ENCODE measurements at places on chromosomes 12 and 14.

GRCh38 chr12:65666876-65667275 lies 157.4 kb upstream of the HMGA2 start:
- no peak for DNase-seq

DNA sequence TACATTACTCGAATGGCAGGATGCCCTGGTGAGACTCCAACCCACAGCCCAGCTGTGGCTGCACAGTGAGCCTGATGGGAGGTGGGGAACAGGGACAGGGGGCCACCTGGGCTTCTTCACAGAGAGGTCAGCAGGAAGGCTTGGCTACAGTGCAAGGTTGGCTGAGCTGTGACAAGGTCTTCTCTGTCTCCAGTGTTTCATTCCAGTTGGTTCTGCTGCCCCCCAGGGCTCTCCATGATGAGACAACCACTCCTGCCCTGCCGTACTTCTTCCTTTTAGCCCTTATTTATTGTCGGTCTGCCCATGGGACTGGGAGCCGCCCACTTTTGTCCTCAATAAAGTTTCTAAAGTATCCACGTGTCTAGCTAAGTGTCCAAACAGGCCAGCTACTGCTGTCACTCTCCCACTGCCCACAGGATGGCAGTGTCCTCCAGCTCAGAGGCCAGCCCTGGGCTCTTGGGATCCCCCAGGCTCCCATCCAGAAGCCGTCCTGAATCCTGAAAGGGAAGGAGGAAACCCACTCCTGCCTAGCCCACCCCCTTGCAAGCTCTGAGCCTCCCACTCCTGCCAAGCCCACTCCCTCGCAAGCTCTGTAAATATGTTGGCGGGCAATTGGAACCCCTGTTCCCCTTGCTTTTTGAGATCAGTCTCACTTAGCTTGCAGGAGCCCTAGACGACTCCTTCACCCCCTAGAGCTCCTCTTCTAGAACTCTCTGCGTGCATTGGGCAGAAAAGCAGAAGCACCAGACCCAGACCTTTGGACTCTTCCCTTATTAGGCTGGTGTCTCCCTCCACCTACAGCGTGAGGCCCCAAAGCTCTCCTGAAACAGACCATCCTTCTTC lies 5.4 kb downstream of the C1QL4 start:
- DNase-seq = no peak

- no peak for DNase-seq
Observed at GRCh38 chr14:83255015-83255726, 1721.5 kb upstream of the SEL1L start.

GRCh38 chr12:62166525-62166924 lies 93.7 kb upstream of the USP15 start:
- no peak for DNase-seq

DNA sequence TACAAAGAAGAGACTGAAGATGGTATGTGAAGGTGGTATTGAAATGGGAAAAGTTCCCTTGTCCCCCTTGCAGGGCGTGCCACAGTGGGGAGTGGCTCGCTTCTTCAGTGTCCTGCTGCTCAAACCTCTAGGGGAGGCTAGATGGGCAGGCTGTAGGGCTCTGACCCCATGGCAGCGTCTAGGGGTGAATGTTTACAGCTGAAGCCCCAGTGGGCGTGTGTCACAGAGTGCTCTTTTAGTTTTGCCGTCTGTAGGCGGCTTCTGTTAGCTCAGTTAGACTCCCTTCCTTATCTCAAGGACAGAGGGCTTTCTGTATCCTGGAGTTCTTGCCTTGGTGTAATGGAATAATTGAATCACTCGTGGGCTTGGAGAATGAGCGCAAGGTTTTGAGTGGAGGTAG lies 266.2 kb downstream of the RAD51B start:
- DNase-seq = no peak

DNA sequence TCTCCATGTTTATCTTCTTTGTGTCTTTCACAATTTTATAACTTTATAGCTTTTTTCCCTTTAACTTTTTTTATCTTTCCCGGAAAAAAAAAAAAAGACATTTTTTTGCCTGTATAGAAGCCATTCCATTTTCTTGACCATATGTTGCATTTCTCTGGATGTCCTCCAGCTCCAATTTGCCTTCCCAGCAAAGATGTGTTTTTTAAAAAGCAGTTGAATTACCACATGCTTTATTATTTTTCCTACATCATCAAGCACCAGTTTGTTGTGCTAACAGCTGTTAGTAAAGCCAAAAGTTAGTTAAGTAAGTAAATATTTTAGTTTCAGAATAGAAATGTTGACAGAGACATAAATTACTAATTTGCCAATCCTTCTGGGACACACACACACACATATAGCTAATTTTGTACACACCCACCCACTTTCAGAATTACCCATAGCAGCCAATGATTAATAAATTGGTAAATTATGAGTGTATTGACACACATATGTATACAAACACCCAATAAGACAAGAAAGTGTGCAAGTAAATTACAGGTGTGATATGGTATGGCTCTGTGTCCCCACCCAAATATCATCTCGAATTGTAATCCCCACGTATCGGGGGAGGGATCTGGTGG lies 118.3 kb downstream of the SLC38A6 start:
- no peak for DNase-seq

DNA sequence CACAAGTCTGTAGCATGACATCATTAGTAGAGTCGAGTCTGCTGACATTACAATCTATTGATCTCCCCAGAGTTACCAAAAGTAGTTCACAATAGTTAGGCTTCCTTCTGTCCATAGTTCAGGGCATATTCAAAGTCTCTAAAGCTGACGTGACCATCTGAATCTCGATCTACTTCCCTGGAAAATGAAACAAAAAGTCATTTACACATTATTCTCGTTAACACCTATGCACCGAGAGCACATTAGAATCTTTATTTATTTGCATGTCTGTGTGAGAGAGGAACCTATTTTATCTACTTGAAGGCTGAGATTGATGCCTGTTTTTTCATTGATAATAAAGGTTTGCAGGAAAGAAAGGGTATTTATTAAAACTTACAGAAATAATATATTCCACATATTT lies 157.4 kb downstream of the EFCAB11 start:
- no peak for DNase-seq

DNA sequence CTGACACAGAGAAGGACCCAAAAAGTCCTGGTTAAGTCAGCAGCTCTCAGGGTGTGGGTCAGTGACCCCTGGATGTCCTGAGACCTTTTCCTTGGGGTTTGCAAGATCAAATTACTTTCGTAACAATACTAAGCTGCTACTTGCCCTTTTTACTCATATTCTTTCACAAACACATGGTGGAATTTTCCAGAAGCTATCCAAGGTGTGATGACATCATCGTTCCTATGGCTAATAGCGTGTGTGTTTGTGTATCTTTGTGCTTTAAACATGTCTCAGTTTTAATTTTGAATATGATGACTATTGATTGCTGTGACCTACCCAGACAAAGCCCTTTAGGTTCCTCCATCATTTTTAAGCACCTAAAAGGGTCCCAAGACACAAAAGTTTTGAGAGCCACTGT lies 176.2 kb downstream of the PHETA1 start:
- DNase-seq = no peak

DNA sequence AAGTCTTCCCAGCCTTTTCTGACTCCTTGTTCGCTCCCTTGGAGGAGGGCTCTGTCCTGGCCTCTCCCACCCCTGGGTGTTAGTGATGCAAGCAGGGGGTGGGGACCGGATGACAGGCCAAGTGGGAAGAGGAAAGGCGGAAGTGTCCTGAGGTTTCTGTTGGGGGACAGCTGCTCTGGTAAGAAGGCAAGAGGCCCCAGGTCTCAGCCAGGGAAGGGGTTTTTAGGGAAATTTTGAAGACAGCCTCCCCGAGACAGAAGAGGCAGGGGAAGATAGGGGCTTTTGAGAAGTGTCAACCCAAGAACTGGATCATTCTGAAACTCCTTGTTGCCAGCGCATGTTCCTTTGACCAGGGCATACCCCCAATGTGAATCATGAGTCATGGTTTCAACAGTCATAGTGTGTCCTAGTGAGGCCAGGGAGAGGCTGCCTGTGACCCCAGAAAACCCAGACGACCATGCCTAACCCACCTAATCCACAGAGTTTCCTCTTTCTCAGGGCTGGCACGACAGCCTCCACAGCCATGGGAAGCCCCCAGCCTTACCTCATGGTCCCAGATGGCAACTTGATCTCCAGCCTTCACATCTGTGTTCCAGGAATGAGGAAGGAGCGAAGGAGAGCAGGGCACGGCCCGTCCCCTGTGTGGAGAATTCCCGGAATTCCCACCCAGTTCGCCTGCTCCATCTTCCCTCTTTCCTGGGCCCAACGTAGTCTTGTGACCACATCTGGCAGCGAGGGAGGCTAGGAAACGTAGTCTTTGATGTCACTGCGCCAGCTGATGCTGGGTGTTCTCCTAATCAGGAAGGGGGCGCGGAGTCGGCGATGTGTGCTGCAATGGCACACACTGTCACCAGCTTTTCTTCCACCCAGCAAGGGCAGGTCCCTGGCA lies 4.9 kb upstream of the GPR132 start:
- DNase-seq = no peak

DNA sequence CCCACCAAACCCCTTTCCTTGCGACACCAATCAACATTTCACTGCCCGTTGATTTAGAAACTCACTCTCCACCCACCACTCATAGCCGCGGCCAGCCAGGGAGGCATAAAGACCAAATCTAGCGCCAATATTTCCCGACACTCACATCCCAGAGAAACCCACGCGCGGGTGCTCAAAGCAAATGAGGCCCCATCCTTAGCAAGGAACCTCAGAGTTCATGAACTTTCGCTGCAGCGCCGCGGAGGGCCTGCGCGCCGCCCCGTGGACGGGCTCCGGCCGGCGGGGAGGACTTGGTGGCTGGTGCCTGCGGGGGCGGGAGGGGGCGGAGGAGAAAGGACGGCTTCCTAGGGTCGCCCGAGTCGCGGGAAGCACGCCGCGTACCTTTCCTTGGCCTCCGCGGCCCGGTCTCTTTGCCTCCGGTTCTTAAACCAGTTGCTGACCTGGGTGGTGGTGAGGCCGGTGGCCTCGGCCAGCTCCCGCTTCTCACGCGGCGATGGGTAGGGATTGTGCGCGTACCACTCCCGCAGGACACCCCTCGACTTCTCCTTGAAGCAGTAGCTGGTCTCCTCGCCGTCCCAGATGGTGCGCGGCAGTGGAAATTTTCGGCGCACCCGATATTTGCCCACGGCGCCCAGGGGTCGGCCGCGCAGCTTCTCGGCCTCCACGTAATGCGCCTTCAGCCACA lies 886 bp downstream of the SIX1 start:
- DNase-seq = no peak

DNA sequence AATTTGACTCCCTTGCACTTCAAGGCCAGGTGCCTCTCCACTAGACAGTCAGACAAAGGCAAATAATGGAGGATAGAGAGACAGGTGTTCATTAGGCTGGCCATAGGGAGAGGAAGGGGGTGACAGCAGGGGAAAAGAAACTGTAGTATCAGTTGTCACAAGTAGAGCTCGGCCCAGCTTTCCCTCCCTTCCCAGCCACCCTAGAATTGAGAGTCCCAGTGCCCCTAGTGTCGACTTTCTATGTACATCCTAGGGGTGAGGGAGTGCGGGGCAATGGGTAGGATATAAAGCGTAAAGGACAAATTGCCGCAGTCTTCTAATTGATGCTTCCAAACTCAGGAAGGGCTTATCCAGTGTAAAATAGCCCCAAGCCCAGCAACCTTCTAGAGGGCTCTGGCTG lies 39.0 kb downstream of the BAZ2A start:
- DNase-seq = no peak

DNA sequence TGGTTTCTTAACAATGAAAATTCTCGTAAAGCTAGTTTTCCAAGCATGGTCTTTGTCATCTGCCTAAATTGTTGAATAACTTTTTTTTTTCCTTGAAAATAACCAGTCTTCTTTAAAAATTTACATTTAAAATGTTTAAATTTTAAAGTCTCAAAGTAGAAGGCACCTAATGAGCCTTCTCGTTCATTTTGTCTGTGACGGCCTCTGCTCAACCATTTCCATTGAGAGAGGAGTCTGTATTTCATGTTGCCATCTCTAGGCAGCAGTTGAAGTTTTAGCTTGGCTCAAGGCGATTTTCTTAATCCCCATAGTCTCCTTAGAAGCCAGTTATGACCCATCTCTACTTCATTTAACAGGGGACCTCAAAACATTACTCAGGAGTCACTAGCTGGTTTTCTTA lies 69.1 kb downstream of the PAPOLA start:
- no peak for DNase-seq

- DNase-seq = no peak
Observed at GRCh38 chr14:96229315-96229714, 24.7 kb downstream of the BDKRB2 start.

DNA sequence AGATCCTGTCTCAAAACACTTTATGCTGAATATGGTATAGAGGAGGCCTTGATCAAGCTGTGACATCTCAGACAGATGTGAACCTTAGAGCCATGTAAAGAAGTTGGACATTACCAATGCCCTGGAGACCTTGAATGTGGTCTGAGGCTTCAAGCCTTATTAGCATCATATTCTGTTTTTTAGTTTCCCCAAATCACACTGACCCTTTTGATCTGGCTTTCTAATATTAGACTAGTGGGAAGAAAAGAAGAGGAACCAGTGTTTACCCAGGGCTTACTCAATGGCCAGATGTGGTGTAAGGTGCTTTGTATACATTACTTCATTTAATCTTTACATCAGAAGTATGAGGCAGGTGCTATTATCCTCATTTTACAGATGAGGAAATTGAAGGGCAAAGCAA lies 10.6 kb upstream of the TBPL2 start:
- no peak for DNase-seq

DNA sequence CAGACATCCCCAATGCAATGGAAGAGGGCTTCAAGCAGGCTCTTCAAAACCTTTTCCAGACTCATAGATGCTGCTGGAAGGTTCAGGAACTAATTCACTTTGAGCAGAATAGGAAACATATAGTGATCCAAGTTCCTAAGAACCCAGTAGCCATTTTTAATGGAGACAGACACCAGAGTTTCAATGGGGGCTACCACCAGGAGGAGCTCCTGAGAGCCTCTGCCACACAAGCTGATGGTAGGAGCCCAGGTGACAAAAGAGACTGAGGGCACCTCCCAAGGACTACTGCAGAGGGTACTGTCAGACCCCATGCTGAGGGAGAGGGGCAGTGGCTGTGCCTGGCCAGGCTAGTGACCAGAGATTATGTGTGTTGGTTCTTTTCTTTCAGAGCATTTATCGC lies 45.9 kb downstream of the IFNG start:
- DNase-seq = no peak

DNA sequence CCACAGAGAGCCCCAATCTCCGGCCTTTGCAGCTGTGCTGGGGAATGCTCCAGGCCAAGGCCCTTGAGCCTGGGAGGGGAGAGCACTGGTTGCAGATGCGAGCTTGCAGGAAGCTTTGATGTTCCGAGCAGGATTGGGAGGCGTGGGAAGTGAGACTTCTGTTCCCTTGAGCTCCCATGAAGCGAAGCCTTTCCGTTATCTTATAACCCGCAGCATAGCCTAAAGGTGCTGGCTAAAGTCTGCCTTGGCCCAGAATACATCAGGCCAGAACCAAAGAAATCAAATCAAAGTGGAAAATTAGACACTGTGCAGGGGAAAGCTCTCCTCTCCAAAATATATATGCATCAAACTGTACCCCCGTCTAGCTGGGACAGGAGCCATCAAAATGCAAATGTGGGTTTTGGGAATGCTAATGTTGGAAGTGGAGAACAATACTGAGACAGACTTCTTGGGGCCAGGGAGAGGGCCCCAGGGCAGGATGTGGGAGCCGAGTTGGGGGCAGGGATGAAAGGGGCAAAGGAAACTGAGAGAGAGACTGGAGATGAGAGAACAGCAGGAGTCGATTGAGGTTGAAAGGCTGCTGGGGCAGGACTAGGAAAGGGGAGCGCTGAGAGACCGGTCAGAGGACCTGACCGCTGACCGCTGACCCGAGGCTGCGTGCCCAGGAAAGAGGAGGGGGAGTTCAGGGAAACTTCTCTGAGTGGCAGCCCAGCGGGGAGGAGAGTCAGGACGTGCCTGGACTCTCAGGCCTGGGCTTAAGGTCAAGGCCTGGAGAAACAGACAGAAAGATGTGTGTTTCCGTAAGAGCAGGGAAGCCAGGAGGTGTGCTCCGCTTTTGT lies 152.2 kb upstream of the PARP11 start:
- no peak for DNase-seq

Measured in renal cortex interstitium (tissue), 15 donors.